ENCODE measurements at places on chromosomes 1 and 21.

- no peak for DNase-seq
Measured at GRCh38 chr1:93995837-93996536, 86.8 kb upstream of the GCLM start.

- no peak for DNase-seq
Measured at GRCh38 chr1:203985044-203985443, 87.9 kb upstream of the SOX13 start.

DNA sequence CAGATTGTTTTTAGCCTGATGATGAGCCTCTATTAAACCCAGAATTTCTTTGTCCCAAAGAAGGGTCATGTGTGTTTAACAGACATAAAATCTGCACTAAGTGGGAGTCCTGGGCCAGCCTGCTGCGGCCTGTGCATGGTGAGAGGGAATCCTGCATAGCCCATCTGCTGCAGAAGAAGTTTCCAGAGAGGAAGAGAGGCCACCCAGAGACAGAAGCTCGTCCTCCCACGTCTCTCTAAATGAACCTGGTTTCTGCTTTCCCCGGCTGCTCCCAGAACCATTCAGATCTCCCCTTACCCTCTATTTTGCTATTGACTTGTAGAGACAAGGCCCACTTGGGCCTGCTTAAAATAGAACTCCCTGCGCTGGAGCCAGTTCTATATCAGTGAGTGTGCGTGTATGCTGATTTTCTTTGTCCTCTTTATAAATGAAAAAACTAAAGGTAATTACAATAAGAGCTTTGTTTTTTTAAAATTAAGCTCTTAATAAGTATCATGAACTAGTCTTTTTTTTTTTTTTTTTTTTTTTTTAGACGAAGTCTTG, 142.8 kb upstream of the RAB4A start:
- DNase-seq = no peak

DNA sequence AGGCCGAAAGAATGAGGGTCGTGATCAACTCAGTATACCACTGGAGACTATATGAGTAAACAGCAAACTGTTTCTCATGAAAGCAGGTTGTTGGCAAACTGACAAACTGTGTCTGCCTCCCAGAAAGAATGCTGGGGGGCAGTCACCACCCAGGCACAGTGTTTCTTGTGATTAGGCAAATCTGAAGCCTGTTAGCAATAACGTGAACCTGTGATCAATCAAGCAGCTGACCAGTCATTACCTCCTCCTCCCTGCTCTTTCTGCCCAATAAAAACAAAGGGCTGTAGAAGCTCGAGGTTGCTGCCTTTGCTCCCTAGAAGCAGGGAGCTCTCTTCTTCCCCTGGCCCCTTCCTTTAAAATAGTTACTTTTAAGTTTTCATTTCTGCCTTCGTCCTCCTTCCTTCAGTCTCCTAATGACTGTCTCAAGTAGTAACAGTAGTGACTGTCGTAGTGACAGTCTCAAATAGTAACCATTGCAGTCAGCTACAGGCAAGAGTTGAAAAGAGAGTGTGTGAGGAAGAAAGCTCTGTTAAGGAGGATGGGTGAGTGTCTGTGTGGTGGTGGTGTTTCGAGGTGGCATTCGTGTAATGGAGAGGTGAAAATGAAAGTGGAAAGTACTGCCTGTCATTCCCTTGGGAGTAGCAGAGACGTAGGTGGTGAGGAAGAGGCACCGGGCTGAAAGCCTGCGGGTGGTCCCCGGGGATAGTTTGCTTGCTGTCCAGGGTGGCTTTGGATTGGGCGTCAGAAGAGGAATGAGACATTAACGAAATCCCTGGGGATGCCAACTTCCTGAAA, 14.5 kb downstream of the HHAT start:
- no peak for DNase-seq

GRCh38 chr1:44822981-44823451, 14.7 kb downstream of the BTBD19 start:
- DNase-seq = no peak

GRCh38 chr1:53712276-53712675, 26.7 kb downstream of the GLIS1 start:
- DNase-seq = no peak

DNA sequence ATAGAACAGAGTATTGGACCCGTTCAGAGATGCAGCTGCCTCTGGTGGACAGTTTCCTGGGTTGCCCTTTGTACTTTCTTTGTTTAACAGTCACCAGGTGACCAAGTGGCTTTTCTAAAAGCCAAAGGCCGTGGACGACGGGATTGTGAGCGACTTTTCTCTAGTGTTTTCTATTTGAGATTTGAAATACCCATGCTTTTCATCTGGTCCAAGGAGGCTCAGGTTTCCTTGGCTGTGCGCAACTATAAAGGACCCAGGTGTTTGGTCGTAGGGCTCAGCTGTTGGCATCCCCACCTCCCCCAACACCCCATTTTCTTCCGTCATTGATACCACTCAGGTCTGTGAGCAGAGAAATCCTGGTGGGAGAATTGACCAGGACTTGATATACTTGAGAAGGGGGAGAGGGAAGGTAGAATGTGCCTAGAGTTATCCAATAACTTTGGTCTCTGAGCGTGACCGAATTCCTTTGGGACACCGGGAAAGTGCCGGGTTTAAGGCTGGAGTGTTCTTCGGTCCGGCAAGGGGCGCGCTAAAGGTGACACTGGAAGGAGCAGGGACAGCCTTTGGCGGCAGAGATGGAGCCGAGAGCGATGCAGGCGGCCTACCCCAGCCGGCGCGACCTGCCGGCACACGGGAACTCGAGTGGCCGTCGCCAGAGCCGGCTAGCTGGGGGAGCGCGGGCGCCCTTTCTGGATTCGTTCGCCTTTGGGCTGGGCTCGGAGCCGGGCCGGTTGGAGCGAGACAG, 83.4 kb upstream of the BMP8A start:
- no peak for DNase-seq

DNA sequence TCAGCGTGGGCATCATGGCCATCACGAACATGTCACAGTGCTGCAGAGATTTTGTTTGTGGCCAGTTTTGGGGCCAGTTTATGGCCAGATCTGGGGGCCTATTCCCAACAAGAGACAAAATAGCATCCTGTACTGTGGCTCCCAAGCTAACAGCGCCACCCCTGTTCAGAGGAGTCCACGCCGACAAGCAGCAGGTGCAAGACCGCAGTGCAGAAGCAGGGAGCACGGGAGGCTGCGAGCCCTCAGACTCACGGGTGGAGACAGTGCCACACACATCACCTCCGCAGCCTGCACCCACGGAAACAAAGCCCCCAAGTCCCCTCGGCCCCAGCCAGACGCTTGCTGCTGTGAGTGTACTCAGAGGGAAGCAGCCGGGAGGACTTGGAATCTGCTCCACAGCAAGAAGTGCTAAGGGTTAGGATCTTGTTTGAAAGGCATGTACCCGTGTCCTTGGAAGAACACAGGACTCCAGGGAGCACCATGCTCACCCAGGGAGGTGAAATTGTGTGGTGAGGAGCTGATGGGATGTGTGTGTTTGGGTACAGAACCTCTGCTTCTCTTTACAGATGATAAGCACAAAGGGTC, 7.1 kb downstream of the TCP10L start:
- no peak for DNase-seq

DNA sequence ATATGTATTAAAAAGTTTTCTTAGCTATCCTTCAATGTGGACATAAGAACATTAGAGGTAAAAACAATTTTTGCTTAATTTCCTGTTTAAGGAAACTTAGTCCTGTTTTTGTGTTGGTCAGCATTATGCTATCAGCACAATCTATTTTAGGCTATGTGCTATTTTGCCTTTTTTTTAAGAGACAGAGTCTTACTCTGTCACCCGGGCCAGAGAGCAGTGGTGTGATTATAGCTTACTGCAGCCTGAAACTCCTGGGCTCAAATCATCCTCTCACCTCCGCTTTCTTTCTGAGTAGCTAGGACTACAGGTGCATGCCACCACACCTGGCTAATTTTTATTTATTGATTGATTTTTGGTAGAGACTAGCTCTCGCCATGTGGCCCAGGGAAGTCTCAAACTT, 199.1 kb upstream of the TMPRSS15 start:
- DNase-seq = no peak

DNA sequence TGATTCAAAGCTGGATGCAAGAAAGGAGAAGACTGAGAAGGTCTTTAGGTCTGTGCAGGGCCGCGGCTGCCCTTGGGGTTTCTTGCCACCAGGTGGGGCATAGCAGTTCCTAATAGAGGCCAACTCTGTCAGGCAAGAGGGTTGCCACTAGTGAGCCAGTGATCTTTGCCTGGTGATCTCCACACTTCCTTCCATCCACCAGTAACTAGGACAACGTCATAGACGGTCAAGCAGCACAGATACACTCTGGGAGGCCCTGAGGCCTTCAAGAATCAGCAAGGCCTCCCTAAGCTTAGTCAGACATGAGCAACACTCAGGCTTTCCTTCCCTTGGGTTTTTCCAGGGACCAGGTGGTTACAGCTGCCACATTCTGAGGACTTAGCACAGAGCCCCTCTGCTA, 32.9 kb upstream of the ATP2B4 start:
- peak; percentile 52 for DNase-seq

DNA sequence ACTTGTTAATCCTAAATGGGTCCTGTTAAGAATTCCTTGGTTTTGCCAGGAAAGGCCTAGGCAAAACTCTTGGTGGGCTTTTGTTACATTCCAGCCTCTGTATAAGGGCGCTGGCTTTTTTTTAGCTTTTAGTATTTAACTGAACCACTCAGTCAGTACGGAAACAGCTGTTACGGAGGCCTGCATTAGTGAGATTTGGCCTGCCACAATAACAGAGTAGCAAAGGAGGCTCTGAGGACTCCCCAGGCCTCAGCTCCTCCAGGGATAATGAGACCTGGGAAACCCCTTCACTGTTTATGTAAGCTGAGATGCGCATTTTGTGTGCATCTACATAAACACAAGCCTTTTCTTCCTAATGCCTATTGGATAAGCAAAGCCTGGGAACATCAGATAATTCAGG, 210.2 kb downstream of the APP start:
- no peak for DNase-seq

- DNase-seq = no peak
Measured at GRCh38 chr21:14075346-14076142, 135.2 kb downstream of the LIPI start.

DNA sequence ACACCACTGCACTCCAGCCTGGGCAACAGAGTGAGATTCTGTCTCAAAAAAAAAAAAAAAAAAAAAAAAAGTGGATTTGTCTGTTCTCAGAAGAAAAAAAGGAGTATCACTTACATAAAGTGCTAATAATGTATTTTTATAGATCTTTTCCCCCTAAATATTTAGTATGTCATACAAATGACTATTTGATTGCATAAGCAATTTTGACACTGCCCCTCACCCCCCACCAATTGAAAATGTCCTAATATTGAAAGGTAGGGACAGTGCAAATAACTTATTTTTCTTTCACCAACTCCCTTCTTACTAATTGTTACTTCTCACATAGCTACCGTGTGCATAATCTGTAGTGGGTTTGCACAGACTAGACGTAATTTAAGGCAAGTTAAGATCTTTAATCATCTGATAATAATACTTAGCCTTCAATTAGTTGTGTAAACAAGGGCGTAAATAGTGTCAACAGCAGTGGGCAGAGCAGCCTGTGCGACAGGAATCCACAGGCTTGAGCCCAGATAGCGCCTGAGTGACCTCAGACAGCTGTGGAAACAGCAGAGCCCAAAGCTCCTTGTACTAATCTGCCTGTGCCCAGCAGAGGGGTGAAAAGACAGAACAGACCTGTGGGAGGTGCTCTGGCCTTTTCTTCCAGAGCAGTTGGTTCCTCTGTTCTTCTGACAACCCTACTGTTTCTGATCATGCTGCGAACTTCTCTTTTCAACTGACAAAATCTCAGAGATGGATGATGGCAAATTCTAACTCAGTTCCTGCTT, 4.5 kb upstream of the IER5 start:
- peak; percentile 47 for DNase-seq

GRCh38 chr1:9251501-9251900, 16.9 kb downstream of the H6PD start:
- DNase-seq = no peak

DNA sequence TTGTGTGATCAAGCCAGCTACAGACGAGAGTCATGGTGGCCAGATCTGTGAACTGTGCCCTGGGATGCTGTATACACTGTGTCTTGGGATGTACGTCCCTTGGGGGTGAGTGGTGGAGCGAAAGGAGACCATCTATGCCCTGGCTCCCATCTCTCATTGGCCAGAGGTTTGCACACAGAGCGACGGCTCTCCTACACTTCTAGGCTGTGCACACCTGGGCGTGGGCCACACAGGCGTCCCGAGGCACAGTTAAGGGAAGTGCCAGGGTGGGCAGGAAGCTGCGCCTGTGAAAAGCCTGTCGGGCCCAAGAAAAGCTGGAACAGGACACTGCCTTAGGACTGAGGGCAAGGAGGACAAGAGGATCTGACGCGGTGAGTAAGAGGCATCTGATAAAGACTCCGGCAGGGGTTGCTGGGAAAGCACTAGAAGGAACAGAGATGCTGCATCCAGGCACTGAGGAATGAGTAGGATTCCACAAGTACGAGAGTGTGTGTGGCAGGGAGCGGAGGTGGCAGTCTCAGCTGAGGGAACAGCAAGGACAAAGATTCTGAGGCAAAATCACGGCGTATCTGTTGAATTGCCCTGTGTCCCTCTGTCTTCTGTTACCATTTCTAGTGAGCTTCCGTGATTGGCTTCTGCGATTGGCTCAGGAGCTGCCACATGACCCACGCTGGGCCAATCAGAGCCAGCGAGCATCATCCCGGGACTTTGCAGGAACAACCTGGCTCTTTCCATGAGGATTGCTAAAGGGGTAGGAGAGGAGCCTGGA, 67.9 kb upstream of the ZBTB40 start:
- no peak for DNase-seq

- DNase-seq = no peak
Measured at GRCh38 chr1:9626201-9626608, 25.3 kb upstream of the PIK3CD start.

DNA sequence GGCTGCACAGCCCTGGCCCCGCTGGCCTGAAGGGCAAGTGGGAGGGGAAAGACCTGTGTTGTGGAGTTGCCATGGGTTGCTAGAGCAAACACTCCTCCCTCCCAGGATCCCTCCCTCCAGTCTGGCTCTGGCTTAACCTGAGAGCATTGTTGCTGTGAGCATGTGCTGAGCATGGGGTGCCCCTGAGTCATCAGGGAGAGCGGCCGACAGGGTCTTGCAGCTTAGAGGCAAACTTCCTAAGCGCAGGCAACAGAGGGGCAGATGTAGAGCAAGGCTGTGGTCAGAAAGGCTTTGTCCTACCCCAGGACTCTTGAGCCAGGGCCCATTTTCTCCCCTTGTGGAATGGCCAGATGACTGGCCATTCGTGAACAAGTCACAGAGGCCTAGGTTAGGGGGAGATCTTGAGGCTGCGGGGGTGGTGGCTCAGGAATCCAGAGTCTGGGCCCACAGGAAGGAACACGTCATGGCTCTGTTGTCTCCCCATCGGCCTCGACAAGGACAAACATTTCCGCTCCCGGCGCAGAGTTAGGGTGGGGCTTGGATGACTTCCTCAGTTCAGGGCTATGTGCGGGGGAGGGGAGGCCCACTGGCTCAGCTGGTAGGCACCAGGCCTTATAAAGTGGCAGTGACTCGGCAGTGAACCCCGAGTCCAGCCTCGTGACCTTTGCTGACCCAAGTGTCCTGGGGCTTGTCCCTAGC, 362 bp upstream of the DYNLT4 start:
- peak; percentile 83 for DNase-seq

GRCh38 chr1:111611986-111612385, 7.6 kb upstream of the RAP1A start:
- no peak for DNase-seq
